ENCODE measurements at places on chromosomes 1 and 21. TPM values are rescaled to one million over a fixed set of nuclear protein-coding genes. Genes with fewer than 3 reads are reported as not detected.

DNA sequence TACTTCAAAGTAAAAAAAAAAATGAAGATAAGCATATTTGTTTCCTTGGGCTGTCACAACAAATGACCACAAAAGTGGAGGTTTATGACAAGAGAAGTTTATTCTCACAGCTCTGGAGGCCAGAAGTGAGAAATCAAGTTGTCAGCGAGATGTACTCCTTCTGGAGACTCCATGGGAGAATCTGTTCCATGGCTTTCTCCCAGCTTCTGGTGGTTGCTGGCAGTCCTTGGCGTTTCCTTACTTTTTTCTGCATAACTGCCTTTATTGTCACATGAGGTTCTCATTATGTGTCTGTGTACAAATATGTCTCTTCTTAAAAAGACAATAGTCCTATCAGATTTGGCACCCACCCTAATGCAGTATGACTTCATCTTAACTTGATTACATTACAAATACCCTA lies 398.3 kb downstream of the KCNT2 start:
- DNase-seq = no peak

- DNase-seq = peak; percentile 94
Measured at GRCh38 chr1:960363-961131, at the start of gene KLHL17. Gene KLHL17, plus strand, starts transcription at chr1:960584. Its CDS starts 110 bp downstream, at chr1:960694.

DNA sequence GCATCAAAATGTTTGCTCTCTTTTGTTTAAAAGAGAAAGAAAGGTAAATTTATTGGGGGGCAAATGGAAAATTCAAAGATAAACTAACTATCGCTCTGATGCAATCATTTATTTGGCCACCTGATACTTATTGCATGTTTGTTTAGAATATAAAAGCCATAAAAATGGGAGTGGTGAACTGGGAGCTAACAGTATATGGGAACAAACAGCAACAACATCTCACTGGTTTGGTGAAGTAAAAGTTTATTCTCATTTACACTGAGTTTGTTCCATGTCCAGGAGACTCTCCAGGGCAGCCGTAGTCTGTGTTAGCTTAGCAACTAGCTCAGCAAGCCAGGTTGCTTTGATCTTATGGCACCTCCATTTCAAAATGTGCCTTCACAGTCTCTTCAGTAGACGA lies 20.4 kb downstream of the C4BPA start:
- DNase-seq = no peak

- DNase-seq = no peak
Measured at GRCh38 chr1:157916887-157917570, 75.4 kb upstream of the CD5L start.

DNA sequence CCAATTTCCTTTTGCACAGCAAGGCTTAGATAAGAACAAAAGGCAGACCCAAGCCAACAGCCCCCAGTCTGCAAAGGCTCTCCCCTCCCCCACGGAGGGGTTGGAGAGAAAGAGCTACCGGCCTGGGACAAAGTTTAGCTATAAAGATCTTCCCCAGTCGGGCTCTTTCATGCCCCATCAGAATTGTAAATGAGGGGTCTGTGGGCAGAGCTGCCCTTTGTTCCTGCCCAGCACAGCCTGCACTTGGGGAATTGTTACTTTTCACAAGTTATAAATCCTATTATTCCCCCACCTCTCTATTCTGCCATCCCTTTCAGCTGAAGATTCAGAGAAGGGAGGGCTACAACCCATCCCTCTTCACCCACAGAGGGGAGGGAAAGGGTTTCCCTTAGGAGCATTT lies 3.5 kb downstream of the MYCL start:
- no peak for DNase-seq

Gene HAPLN2
- 8.7 TPM for total RNA-seq

Gene UTP11
- 61.4 TPM for total RNA-seq

Gene IQGAP3
- 0.79 TPM for total RNA-seq

Gene GRIK1
- total RNA-seq = 0.19 TPM
